ENCODE measurements at places on chromosomes 7 and 10. TPM values are rescaled to one million over a fixed set of nuclear protein-coding genes. Genes with fewer than 3 reads are reported as not detected.

- DNase-seq: peak; percentile 53
- no peak overlapping the region for H3K4me3 ChIP-seq
- no peaks in the 10 kb centered on the region for H3K36me3 ChIP-seq
- no peaks in the 10 kb centered on the region for H3K27me3 ChIP-seq
- no peak overlapping the region for H3K27ac ChIP-seq
- H3K4me1 ChIP-seq: no peaks in the 10 kb centered on the region
Observed at GRCh38 chr7:124784879-124785818, 19.6 kb upstream of the GPR37 start.

- no peaks in the 10 kb centered on the region for H3K27me3 ChIP-seq
- DNase-seq: no peak
- H3K4me3 ChIP-seq: no peak overlapping the region
- H3K4me1 ChIP-seq: no peaks in the 10 kb centered on the region
- H3K36me3 ChIP-seq: no peaks in the 10 kb centered on the region
Observed at GRCh38 chr10:88913788-88914187, 33.7 kb downstream of the STAMBPL1 start.

DNA sequence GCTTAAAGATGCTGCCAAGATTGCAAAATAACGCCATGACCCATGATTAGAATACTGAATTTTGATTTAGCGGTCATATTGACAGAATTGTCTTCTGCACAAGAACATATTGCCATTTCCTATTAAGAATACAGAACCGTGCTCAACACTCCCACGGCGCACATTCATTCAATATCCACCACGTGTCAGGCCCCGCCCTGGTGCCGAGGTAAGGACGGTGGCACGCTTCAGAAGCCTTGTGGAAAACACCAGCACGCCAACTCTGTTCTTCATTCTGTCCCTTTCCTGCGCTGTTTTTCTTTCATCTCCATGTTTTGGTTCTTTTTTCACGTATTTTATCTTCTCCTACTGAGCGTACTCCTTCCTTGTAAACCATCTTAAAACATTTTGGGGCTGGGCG is 189.3 kb downstream of the ZMYND11 start:
- no peaks in the 10 kb centered on the region for H3K27me3 ChIP-seq
- no peak overlapping the region for H3K4me3 ChIP-seq
- peaks cover 3% of the 10 kb centered on the region for H3K36me3 ChIP-seq
- no peak overlapping the region for H3K27ac ChIP-seq

GRCh38 chr7:142813699-142814098 is 41.2 kb upstream of the EPHB6 start:
- no peak overlapping the region for H3K4me3 ChIP-seq
- H3K36me3 ChIP-seq: no peaks in the 10 kb centered on the region
- H3K27me3 ChIP-seq: peaks cover 9% of the 10 kb centered on the region
- no peak for DNase-seq
- H3K4me1 ChIP-seq: no peaks in the 10 kb centered on the region

GRCh38 chr10:75104842-75105241 is 6.6 kb upstream of the SAMD8 start:
- peaks cover 77% of the 10 kb centered on the region for H3K4me1 ChIP-seq
- DNase-seq: no peak
- H3K36me3 ChIP-seq: peaks cover 37% of the 10 kb centered on the region
- no peaks in the 10 kb centered on the region for H3K27me3 ChIP-seq
- H3K27ac ChIP-seq: peak overlapping the region; percentile 99
- H3K4me3 ChIP-seq: peak overlapping the region; percentile 79

DNA sequence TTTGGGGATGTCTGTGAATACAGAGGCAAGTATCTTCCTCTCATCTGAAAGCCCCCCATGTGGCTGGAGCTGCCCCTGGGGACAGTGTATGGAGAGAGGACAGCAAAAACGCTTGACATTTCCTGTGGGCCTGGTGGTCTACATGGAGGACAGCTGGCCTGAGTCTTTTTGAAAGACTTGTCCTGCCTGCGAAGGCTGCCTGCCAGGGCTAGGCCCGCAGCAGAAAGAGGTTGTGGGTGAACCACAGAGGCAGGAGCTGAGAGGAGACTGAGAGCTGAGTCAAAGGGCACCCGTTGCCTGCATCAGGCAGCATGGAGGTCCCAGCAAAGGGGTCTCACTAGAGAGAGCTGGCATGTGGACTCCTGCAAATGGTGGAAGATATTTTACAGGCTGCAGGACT is 66.4 kb downstream of the KAT6B start:
- no peak overlapping the region for H3K27ac ChIP-seq
- no peak for DNase-seq
- no peak overlapping the region for H3K4me3 ChIP-seq
- H3K36me3 ChIP-seq: no peaks in the 10 kb centered on the region
- peaks cover 52% of the 10 kb centered on the region for H3K4me1 ChIP-seq

- peaks cover 6% of the 10 kb centered on the region for H3K4me1 ChIP-seq
- no peaks in the 10 kb centered on the region for H3K27me3 ChIP-seq
- H3K36me3 ChIP-seq: no peaks in the 10 kb centered on the region
- DNase-seq: no peak
Observed at GRCh38 chr10:17031637-17032635, 97.7 kb downstream of the CUBN start.

GRCh38 chr10:4684434-4684833 is 141.6 kb upstream of the AKR1E2 start:
- H3K36me3 ChIP-seq: no peaks in the 10 kb centered on the region
- H3K27me3 ChIP-seq: no peaks in the 10 kb centered on the region
- H3K4me3 ChIP-seq: no peak overlapping the region
- H3K27ac ChIP-seq: no peak overlapping the region
- peaks cover 14% of the 10 kb centered on the region for H3K4me1 ChIP-seq

The SLC26A4 gene
- total RNA-seq: 0.34 TPM

All from psoas muscle (tissue), 8 donors.